Esophagus squamous epithelium (tissue), 5 donors: ENCODE measurements at places on chromosomes 16 and 17.

- DNase-seq = no peak
These were observed 2.1 kb upstream of the NAGS start for GRCh38 chr17:44002141-44002848.

DNA sequence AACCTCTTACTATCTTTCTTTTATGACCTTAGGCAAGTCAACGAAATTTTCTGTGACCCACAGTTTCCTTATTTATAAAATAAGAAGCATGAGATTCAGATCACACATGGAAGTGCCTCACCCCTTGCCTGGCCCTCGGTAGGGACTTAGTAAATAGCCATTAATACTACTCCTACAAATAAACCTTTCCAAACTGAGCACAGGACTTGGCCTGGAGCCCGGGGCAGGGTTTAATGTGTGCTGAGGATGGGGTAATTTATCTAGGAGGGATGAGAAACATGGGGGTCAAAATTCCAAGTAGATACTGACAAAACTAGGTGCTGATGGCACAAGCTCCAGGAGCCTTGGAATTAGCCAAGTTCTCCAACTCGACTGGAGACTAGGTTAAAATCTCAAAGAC, 35.0 kb downstream of the PITPNC1 start:
- DNase-seq = no peak

GRCh38 chr17:41586863-41587495, at the start of gene KRT14:
KRT14 (minus strand) TSS chr17:41586895; CDS start chr17:41586834, 61 bp downstream.
- DNase-seq = no peak

- no peak for DNase-seq
These were observed 306.3 kb downstream of the CNTNAP4 start for GRCh38 chr16:76583466-76583865.

DNA sequence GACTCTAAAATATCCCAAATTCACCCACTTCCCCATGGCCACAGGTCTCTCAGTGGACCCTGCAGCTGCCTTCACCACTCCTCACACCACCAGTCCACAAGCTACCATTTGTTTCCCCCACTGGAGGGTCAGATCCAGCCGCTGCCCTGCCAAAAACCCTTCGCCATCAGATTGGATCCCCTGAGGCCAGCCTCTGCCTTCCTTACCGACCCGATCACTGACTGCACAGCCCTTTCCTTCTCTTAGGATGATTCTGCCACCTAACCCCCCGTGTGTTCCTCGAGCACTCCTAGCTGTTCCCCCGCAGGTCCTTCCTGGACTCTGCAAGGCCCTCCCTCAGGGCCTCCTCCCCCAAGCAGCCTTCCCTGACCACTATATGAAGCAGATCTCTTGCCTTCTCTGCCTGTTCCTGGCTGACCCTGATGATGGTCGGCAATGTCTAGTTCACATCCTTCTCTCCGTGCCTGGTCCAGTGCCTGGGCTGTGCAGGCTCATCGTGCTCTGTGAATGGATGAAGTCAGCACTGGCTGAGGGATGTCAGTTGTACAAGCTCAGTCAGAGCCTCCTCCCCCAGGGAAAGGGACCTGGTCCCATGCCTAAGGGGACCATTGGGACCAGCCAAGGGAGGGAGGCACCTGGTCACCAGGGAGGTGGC, 46.0 kb downstream of the CPNE2 start:
- DNase-seq = no peak
